Activated T-helper 1 cell treated with anti-CD3 and anti-CD28 coated beads, Interleukin-12 subunit alpha, Interleukin-12 subunit beta, Interleukin-2, Interleukin-4 antibody, amounts not matched to agents 30 ng/mL and 10 ng/mL and 1 ng/mL, durations not matched to agents 14 hours and 24 hours and 36 hours (primary cell): ENCODE measurements at places on chromosomes 5 and 9. TPM values are rescaled to one million over a fixed set of nuclear protein-coding genes. Genes with fewer than 3 reads are reported as not detected.

DNA sequence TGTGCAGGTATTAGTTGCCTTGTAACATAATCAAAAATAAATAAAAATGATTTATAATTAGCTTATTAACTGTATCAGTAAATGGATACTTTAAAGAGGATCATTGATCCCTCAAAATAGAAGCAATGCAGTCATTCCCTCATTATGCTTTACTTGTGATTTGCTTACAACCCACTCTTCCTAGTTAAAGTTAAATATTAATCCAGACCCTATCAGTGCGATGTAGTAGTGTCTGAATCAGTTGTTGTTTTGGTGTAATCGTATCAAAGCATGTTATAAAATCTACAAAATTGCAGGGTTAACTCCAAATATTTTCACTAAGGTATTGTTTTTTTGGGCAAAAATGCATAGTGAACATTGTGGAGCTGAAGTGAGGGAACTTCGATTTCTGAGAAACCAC is 17.6 kb downstream of the TENT4A start:
- no peak for DNase-seq

DNA sequence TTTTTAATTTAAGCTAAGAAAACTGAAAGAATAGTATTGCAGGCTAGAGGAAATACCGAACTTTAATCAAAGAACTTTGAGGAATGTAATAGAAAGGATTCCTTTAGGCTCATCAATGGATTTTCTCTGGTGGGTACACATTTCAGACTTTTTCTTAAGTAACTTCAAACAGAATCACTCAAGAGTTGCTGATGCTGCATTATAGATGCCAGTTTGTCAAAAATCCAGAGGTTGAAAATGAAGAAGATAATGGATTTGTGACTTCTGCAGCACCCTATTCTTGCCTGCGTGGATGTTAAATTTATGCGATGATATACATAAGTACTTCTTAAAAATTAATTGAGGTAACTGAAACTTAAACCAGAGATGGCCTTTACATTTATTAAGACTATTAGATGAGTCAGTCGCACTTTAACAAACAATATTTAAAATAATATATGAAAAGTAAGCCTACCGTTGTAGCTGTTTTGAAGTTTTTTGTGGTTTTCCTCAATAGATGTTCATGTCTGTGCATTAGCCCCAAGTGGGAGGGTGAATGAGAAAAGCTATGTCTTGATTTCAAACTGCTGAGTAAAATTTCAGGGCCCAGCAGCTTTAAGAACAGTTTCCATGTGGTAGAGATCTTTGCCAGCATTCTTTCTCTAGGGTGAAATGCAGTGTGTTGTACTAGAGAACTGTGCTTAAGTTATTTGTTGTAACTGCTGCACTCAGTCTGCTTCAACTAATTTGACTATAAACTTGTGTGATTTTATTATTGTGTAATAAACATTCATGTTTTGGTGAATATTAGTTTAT is at the start of gene OGN:
TSS of gene OGN (minus strand) at position 537 of the 795 bp plus-strand sequence. CDS start 1,171 bp downstream, outside the sequence.
- no peak for DNase-seq

Gene MYMK
- not detected in 2 replicates for total RNA-seq

GRCh38 chr9:90124961-90125360 is 517.7 kb downstream of the DIRAS2 start:
- DNase-seq: no peak

DNA sequence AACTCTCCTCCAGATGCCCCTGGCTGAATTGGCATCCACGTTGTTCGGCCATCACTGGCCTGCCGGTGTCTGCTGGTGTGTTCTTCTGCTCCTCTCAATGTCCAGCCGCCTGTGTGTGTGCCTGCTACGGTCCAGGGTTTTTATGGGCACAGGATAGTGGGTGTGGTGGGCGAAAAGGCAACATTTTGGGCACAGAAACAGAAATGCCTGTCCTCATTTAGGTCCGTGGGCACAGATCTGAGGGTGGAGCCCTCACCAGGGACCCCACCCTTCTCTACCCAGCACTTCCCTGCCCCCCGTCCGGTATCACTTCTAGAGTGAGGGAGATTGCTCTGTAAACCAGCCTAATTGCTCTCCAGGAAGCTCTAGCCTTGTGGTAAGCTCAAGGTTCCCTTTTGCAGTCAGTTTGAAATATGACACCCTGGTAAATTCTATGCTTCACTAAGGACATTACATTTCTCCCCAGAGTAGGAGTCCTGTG is 410.1 kb downstream of the MAT2B start:
- no peak for DNase-seq

DNA sequence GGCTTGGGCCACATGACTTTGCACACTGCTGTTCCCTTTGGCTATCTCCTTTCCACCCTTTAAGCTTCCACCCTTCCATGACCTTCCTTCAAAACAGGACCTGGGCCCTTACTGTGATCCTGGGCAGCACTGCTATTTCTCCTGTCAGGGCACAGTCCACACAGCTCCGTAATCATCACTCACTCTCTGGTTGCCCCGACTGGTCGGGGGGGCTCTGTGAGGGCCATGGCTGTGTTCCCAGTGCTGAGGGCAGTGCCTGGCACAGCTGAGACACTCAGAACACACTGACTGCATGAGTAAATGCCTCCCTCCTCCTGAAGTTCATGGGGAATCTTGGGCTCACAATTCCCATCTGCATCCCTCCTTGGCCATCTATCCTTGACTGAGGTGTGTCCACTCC is 12.2 kb downstream of the TRAF1 start:
- no peak for DNase-seq

Gene RAB24
- 19.7 and 22.4 TPM in 2 replicates for total RNA-seq

Gene SLC6A19
- total RNA-seq: not detected in 2 replicates

- DNase-seq: no peak
Measured at GRCh38 chr5:106459541-106459940, 1211.2 kb downstream of the EFNA5 start.

GRCh38 chr5:113574417-113574816 is 60.9 kb downstream of the YTHDC2 start:
- DNase-seq: no peak

DNA sequence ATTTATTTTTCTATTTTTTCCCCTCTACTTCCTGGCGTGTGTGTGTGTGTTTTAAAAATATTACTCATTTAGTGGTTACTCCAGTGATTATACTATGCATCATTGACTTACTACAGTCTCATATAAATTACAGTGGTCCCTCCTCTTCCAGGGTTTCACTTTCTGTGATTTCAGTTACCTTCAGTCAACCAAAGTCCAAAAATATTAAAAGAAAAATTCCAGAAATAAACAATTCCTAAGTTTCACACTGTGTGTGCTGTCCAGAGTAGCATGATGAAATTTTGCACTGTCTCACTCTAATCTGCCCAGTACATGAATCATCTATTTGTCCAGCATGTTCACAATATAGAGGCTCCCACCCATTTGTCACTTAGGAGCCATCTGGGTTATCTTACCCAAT is 47.4 kb upstream of the CCDC112 start:
- no peak for DNase-seq

- DNase-seq: no peak
Measured at GRCh38 chr9:136045595-136046553, 49.2 kb downstream of the NACC2 start.

Gene LECT2
- not detected in 2 replicates for total RNA-seq

DNA sequence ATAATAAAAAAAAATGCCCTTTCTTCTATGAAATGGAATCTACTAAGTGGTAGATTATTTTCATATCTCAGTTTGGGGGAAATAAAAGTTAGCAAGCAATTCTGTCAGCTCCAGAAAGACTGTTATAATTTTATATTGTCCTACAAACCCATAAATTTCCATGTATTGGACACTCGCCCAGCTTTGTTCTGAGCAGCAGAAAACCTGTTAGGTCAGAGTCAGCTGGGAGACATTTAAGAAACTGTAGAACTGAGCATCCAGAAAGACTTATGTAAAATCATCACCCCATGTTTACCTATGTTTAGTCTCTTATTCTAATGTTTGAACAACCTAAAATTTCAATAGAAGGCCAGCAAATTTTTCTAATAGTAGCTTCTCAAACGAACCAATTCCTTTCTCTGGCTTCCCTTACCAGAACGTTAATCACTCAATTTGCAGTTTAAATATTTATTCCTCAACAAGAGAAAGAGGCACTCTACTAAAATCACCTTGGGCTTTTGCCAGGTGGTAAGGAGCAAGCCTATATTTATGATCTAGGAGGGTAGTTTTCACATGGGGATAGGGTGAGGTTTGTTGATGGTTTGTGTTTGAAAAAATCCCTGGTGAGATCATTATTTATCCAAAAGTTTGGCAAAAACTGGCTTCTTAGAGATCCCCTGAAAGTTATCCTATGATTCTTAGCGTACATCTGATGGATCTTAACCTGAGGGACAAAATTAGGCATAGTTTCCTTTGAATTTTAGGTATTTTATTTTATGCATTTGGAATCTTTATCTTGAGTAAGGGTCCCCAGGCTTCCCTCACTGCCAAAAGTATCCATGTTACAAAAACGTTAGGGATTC is 34.4 kb downstream of the MACROH2A1 start:
- no peak for DNase-seq

DNA sequence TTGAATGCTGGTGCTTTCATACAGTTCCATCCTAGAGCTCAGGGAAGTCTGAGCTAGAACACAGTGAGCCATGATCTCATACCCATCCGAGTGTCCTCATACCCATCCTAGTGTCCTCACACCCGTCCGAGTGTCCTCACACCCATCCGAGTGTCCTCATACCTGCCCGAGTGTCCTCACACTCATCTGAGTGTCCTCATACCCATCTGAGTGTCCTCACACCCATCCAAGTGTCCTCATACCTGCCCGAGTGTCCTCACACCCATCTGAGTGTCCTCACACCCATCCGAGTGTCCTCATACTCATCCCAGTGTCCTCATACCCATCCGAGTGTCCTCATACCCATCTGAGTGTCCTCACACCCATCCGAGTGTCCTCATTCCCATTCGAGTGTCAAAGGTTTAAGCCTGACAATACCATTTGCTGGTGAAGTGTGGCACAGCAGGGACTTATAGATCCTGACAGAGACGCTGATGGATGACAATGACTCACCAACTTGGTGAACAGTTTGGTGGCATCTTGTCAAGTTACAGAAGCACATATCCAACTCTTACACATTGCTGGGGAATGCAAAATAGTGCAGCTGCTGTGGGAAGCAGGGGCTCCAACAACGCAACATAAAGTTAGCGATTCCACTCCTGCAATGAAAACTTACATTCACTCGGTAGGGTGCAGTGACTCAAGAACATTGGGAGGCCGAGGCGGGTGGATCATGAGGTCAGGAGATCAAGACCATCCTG is 77.0 kb upstream of the COL5A1 start:
- DNase-seq: no peak

DNA sequence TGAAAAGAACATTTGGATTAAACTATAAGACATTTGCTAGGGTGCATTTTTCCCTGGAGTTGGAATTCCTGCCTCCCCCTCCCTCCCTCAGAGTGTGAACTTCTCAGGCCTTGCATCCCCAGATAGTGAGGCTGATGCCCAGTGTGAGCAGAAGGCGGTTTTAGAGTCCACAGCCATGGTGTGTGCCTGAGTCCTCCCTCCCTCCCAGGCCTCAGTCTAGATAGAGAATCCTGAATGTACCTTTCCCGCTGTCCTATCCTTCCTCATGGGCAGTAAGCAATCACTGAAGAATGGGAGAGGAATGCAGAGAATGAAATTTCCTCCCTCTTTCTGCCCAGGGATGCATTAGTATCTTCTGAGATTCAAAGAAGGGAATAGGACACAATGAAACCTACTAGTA is 108.5 kb downstream of the RASGRF2 start:
- DNase-seq: no peak

DNA sequence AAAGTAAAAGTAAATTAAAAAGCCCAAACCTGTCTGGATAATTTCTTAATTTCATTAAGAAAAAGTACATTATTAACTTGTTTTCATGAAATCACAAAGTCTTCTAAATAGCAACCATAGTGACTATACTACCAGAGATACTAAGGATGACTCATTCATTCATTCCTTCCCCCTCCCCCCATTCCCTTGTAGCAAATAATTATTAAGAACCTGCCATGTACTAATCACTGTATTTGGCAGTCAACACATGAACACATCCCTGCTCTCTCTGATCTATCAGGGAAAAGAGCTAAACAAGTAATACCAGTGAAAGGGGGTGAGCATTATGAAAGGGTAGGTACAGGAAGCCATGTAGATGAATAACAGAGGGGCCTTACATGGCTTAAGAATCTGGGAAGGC is 203.9 kb downstream of the CWC27 start:
- DNase-seq: no peak

DNA sequence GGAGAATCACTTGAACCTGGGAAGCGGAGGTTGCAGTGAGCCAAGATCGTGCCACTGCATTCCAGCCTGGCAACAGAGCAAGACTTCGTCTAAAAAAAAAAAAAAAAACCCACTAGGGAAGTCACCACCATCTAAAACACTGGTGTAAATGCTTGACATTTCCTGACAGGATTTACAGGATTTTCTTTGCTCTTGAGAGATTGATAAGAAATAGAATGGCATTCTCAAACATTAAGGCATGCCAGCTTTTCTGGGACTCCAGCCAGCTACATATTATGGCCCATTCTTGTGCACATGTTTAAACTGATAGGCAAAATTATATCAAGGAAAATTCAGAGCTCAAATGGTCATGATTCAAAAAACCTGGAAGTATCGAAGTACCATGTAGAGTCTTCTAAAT is 28.7 kb downstream of the GTF3C4 start:
- DNase-seq: no peak

Gene PCDHGA7
- total RNA-seq: 0.16 and 0.22 TPM in 2 replicates

DNA sequence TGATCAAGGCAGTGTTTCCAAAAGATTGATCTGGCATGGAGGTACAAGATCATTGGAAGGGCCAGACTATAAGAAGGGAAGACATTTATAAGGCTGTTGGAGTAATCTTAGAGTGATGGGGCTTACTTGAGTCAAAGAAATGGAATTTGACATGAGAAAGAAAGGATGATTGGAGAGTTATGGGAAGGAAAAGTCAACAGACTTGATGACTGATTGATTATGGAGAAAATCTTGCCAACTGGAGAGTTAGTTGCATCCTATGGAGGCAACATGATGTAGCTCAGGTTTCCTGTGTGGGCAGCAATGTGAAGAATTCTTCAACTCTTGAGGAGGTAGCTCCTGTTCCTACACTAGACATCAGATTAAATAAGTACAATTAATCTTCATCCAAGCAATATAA is 10.9 kb upstream of the MAST4 start:
- no peak for DNase-seq

Gene IL7R
- 47.2 and 50.8 TPM in 2 replicates for total RNA-seq

DNA sequence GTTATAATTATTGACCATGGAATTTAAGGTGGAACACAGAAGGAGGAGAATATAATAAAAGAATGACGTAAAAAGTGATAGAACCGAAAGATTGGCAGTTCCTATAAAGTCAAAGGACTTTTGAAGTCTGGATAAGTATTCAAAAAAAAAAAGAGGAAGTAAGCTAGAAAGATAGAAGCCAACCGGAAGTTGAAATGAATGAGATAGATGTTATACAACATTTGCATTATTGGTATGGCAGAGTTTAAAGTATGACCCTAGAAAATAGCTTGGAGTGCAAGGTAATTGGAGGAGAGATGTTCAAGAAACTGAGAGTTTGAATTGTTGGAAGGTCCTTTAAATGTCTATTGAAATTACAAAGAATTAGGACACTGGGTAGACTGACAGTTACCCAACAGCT is 293.6 kb downstream of the FER start:
- DNase-seq: no peak

GRCh38 chr9:13266167-13266566 is 13.3 kb downstream of the MPDZ start:
- DNase-seq: no peak
